NCI-H524 (cell line): ENCODE measurements at places on chromosomes 7 and 10.

- no peak for DNase-seq
These were observed 163.8 kb downstream of the GRK5 start for GRCh38 chr10:119370972-119371703.

DNA sequence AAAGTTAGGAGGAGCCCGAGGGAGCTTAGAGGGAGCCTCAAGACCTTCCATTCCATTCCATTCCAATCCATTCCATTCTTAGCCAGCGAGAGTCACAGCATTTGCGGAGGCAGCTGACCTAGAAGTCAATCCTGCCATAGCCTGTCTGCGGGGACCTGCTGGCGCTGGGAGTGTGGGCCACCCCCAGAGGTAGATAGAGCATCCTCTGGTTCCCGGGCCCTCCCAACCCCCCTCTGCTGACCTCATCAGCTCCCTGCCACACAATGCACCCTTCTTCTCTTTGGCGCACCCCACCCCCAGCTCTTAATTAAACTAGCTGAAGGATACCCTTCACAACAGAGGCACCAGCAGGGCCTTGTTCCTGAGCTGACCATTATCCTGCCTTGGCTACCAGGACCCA, 152.5 kb upstream of the ZMIZ1 start:
- no peak for DNase-seq

GRCh38 chr10:95335933-95336699, 45.3 kb upstream of the PDLIM1 start:
- no peak for DNase-seq

DNA sequence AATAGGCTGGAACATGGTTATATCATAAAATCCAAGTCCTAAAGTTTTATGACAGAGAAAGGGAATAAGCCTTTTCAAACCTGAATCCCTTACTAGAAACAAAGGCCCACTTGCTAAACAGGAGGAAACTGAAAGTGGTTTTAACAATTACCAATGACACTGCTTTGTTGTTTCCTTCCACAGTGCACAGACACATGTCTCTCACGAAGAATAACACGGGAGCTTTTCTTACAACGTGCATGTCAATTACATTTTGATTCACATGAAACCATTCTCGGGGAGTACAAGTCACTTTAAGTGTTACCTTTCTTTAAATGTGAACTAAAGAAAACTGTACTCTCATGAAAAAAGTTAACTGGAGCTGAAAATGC, 1.4 kb downstream of the MRPS33 start:
- DNase-seq, result no peak

- no peak for DNase-seq
These were observed 1.0 kb upstream of the ZDHHC4 start for GRCh38 chr7:6576024-6576866.

GRCh38 chr10:63666836-63667383, 145.7 kb downstream of the REEP3 start:
- DNase-seq, result no peak

GRCh38 chr7:29147821-29148220, 1.5 kb upstream of the CPVL start:
- DNase-seq, result no peak

DNA sequence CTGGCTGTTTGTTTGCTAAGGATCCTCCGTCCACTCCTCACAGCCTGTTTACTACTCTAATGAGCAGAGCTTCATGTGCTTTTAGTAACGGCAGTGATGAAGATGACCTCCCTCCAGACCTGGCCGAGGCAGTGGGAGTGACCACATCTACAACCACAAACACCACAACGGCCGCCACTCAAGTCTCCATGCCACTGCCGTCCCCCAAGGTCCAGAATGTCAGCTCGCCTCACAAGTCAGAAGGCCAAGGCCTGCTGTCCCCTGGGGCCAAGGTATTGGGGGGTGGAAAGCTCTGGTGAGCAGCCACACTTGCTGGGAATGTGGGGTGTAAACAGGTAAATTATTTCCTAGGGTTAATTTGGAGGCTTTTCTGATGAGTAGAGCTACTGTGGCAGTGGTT, 926.4 kb downstream of the IPMK start:
- no peak for DNase-seq

DNA sequence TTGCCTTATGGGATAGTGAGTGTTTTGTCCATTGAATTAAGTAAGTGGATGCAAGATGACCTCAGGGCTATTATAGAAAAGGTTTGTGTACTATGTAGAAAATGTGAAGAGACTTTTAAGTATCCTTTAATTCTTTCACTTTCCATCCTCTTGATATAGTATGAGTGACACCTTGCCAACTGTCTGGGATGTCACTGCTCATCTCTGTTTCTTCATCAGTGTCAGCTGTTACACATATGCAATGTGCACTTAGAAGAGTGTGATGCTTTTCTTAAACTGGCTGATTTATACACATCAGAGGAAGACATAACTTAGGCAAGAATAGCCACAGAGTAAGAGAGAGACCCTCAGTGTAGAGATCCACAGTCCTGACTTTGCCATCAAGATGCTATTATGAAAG, 8.7 kb upstream of the ACTA2 start:
- DNase-seq, result no peak

- DNase-seq, result no peak
These were observed 137.9 kb downstream of the TCERG1L start for GRCh38 chr10:131173484-131174210.

- DNase-seq, result no peak
These were observed 13.1 kb downstream of the AVPI1 start for GRCh38 chr10:97673736-97674525.

- peak; percentile 44 for DNase-seq
These were observed 114.9 kb downstream of the IPMK start for GRCh38 chr10:58152673-58153263.

- peak; percentile 70 for DNase-seq
These were observed 135.3 kb upstream of the FAM3C start for GRCh38 chr7:121531175-121532070.

DNA sequence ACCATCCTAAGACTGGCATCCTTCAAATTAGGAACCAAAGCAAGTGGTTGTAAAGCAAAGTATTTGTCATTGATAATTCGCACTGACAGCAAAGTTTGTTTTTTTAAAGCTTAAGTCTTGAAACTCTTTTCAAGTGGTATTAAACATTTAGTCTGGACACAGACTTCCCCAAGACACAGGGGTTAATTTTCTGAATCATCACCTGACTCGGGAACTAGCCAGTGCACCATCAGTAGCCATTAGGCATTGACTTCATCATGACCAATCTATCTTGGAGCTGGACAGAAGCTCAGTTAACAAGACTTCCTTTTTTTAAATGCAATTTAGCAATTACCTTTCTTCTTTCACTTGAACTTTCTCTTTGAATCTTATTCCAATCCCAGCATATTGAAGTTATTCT, 210.6 kb downstream of the ZNF365 start:
- no peak for DNase-seq

GRCh38 chr7:131568970-131569369, 12.5 kb upstream of the PODXL start:
- DNase-seq, result no peak

GRCh38 chr7:158809596-158809995, 19.7 kb downstream of the ESYT2 start:
- no peak for DNase-seq

DNA sequence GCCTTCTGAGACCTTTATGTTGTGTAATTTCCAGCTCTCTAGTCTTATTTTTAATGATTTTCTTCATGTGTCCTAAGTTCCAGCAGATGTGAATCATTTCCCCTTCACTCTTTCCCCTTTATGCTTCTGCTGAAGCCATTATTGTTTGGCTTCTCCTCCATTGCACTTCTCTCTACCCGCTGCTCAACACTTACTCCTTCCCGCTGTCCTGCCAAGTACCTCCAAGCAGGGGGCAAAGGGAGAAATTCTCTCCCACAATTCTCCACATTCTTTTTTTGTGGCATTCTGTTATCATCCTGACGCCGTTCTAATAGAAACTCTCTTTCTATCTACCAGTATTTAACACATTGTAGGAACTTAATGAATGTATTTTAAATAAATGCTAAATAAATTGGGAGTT, 388.9 kb upstream of the TPK1 start:
- no peak for DNase-seq

DNA sequence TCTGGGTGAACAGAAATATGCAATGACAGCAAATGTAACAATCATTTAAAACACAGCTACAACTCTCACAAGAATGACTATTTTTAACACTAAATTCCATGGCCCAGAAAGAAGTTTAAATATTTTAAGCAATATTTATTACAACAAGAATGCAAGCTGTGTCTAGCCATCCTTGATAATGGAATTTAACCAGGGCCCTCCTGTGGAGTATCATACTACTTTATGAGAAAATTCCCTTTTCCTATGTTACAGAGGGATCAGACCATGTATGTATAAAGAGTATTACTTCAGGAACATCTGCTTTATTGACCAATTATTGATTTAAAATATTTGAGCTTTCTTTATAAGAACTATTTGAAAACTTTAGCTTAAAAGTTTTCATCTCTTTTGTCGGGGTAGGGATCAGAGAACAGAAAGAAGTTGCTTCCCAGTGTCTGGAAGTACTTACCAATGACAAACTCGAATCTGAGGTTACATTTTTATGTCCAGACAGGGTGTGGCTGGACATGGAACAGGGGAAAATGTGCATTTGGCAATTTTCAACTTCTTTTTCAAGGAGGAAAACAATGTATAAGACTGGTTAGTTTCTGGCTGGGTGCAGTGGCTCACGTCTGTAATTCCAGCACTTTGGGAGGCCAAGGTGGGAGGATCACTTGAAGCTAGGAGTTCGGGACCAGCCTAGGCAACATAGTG, 48.3 kb upstream of the NRBF2 start:
- no peak for DNase-seq

GRCh38 chr10:113493195-113493594, 59.7 kb upstream of the HABP2 start:
- no peak for DNase-seq

DNA sequence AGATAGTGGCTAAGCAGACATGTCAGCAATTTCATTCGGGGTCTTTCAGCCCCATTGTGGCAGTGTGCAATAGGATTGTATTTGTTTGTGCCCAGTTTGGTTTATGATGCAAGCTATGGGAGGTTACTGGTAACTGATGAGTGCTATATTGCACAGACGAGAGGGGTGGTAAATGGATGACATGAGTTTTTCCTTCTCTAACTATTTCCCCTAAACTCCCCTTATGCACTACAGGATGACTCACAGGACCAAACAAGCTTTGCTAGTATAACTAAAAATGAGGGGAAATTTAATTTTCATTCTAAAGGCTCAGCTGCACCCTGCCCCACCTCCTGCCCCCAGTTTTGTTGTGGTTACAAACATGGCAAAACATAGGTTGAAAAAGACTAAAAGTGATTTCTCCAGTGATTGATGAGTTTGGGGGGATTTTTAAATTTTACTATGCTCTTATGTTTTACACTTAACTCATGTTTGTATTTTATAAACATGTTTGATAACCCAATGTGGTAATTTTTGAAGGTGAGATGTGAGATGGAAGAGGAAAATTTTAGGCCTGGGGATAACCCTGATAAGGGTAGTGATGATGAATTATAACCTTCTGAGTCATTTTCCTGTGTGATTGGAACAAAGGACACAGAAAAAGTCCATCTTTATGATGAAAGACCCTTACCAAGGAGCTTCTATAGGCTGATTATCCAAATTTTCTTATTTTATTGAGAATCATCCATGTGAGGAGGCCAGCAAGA, 60.8 kb upstream of the NAMPT start:
- no peak for DNase-seq

DNA sequence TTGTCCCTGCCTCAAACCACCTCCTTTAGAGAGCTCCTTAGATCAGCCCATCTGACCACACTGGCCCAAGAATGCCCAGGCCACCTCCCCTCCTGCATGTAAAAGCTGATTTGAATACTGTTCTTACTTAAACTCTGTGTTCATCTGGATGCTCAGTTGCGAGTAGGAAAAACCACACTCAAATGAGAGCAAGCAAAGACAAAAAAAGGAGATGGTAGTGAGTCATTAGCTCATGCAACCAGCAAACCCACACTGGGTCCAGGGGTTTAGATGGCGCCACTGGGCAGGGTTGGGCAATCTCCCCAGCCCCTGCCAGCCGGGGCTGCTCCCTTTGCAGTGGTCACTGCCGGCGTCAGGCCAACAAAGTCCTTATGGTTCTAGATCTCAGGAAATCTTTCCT, 32.7 kb downstream of the TSPAN15 start:
- DNase-seq, result no peak

GRCh38 chr7:145339319-145339718, 503.5 kb upstream of the TPK1 start:
- no peak for DNase-seq
